NCI-H510A treated with DMSO at 0.1 percent for 48 hours (cell line): ENCODE measurements at places on chromosomes 1 and 21.

DNA sequence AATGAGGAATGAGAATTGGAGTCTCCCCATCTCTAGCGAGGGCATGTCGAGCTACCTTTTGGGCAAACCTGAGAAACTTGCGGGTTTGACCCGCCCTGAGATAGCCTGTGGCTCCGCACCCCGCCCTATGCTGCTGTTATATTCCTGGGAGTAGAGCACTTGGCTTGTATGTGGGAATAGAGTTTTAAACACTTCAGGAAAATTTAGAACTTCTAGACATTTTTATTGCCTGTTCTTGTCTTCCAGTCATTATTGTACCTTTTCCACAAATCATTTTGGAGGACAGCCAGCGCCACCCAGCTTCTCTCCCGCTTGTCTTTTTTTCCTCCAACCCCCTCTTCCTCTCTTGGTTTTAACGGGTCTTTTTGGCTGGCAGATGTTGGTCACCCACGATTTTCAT lies 738 bp downstream of the GNPAT start:
- peak; percentile 16 for DNase-seq

- no peak for DNase-seq
These were observed 77.6 kb upstream of the CHRM3 start for GRCh38 chr1:239308701-239309333.

DNA sequence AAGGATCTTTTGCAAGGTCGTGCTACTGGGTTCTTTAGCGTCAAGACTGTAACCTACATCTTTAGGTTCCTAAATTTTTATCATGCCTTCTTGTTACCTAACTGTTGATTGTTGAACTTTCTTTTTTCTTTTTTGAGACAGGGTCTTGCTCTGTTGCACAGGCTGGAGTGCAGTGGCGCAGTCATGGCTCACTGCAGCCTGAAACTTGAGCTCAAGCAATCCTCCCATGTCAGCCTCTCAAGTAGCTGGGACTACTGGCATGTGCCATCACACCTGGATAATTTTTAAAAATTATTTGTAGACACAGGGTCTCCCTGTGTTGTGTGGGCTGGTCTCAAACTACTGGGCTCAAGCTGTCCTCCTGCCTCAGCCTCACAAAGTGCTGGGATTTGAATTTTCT lies 52.9 kb downstream of the NFIA start:
- DNase-seq: peak; percentile 38

GRCh38 chr1:193606035-193606434 lies 419.6 kb upstream of the B3GALT2 start:
- no peak for DNase-seq

DNA sequence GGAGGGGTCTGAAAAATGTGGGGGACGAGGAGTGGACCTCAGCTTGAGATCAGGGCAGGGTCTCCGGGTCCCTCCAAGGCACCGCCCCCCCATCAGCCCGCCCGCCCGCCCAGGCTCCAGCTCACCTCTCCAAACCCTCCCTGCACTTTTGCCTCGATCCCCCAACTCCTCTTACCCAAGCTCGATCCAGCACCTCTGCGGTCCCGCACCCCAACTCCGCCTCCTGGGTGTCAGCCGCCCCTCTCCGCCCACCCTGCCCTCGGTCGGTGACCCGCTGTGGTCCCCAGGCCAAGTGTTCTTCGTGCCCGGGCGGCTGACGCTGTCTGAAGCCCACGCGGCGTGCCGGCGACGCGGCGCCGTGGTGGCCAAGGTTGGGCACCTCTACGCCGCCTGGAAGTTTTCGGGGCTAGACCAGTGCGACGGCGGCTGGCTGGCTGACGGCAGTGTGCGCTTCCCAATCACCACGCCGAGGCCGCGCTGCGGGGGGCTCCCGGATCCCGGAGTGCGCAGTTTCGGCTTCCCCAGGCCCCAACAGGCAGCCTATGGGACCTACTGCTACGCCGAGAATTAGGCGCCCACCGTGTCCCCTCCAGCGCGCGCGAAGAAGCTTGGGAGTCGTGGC lies 5.7 kb downstream of the HAPLN2 start:
- DNase-seq: no peak

DNA sequence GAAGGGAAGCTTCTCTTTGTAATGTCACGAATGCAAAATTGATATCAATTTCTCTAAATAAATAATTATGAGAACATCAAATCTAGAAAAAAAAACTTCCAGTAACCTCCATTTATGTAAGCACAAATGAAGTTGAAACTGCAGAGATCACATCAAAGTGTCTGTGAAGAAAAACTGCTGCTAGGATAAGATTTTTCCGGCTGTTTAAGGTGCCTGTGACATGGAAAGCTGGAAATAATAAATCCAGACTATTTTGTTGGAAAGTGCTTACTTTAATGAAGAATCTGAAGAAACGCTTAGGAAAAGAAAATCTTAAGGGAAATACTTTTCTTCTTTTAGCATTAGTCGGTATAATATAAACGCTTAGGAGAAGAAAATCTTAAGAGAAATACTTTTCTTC lies 57.0 kb downstream of the CHRM3 start:
- no peak for DNase-seq

GRCh38 chr1:199510314-199510713 lies 517.2 kb upstream of the NR5A2 start:
- no peak for DNase-seq

GRCh38 chr1:99627615-99628014 lies 18.3 kb upstream of the PALMD start:
- DNase-seq: no peak

DNA sequence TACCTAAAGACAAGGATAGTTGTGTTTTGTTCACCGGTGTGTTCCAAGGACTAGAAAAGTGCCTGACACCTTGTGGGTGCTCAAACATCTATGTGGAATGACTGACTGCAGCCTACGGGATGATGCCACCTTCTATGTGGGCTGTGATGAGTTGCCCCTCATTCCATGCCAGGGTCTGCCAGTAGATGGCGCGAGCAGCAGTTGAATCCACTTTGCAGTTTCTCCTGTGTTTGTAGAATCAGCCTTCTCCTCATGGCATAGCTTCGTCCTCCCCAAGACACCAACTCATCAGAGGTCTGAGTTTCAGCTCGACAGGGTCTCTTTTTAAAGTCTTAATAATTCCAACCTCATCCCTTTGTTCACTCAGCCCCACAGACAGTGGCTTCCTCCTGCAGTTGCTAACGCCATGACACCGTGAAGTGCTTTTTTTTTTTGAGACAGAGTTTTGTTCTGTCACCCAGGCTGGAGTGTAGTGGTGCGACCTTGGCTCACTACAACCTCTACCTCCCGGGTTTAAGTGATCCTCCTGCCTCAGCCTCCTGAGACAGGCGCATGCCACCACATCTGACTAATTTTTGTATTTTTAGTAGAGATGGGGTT lies 133.7 kb downstream of the CAPN8 start:
- peak; percentile 74 for DNase-seq

DNA sequence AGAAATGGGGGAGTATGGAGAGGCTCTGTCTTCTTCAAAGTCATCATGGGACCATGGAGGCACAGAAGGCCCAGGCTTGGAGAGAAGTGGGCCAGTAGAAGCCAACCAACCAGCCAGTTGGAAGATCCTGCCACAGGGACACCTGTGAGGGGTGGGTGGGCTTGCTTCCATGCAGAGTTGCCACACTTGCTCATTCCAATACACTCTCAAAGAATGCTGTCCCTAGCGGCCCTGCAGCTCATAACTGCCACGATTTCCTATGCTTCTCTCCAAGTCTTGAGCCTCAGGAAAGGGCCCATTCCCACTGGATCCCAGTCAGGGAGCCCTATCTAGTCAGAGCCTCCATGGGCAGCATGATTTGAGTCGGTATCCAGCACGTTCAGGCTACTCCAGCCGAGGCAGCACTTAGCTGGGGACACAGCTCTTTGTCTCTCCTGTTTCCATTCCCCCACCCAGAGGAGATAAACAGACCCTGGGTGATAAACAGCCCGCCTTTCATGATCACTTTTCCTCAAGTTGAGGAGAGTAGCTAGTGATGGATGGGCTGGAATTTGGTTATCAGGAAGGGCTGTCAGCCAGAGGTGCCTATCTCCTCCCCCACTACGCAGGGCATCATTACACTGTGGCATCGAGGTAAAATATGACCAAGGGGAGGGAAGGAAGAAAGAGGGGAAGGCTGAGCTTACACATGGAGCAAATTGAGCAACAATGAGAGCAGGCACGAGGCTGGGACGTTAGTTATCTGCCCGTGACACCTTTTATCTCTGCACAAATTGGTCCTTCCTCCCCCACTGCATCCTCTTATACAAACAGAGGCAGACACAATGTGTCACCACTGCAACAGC lies 64.6 kb downstream of the ERI3 start:
- peak; percentile 80 for DNase-seq

DNA sequence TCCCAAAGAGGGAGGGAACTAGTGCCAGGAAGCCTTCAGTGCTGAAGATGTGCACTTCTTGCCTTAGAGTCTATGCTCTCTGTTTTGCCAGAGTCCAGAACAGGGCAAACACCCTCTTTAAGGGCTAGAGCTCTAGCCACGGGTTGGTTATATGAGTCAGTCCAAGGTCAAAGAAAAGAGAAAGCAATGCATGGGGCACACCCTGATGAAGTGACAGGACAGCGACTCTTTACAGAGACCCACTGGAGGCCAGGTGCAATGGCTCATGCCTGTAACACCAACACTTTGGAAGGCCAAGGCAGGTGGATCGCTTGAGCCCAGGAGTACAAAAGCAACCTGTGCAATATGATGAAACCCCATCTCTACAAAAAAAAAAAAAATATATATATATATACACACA lies 86.1 kb downstream of the TGFBR3 start:
- DNase-seq: no peak

GRCh38 chr1:2042830-2043773 lies 7.1 kb upstream of the PRKCZ start:
- no peak for DNase-seq

- peak; percentile 67 for DNase-seq
These were observed 19.5 kb downstream of the USP25 start for GRCh38 chr21:15749082-15749860.

DNA sequence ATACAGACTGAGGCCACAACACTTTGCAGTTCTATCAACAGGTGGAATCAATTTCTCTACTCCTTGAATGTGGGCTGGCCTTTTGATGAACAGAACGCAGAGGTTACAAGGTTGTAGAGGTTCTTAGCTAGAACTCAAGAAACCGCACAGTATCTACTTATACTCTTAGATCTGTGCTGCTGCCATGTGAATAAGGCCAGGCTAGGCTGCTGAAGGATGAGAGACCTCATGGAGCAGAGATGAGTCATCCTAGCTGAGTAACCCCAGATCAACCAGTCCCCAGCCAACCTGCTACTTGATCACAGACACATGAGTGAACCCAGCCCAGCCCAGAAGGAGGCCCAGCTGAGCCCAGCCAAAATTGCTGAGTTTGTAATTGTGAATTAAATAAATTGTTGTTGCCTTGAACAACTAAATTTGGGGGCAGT lies 35.3 kb upstream of the BCAR3 start:
- DNase-seq: peak; percentile 55
